ENCODE measurements at places on chromosomes 16 and 17. TPM values are rescaled to one million over a fixed set of nuclear protein-coding genes. Genes with fewer than 3 reads are reported as not detected.

DNA sequence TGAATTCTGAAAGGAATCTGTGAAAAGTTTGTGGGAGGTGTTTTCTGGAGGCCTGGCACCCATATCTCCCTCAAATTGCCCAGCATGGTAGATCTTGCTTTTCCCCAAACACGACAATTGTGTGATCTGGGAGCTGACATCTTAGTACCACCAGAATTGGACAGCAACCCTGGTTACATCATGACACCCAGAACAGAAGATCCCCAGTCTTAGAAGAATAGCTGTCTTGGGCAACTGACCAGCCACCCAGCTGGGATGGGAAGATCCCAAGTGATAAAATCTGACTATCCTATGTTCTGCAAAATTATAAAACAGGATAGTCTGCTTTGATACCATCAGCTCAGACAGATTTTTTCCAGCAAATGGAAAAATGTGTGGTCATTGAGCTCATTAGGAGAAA lies 235.3 kb downstream of the CDH13 start:
- no peak for DNase-seq

DNA sequence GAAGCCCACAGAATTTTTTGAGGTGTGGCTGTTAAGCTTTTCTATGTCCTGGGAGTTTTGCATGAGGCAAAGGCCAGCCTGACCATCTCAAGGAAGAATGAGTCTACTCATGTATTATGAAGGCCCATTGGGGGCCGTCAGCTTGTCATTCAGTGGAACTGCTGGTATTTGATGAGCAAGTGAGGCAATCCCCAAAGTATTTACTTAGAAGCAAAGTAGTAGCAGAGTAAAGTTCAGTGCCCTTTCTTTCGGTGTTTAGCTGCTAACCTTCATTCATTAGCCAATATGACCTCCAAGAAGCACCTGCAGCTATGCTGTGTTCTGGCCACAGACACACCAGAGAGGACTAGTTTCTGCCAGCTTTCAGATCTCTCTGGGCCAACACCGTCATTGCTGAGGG lies 80.2 kb downstream of the RPA1 start:
- DNase-seq, result no peak

COPZ2 gene
- total RNA-seq, result 72.7 TPM

DNA sequence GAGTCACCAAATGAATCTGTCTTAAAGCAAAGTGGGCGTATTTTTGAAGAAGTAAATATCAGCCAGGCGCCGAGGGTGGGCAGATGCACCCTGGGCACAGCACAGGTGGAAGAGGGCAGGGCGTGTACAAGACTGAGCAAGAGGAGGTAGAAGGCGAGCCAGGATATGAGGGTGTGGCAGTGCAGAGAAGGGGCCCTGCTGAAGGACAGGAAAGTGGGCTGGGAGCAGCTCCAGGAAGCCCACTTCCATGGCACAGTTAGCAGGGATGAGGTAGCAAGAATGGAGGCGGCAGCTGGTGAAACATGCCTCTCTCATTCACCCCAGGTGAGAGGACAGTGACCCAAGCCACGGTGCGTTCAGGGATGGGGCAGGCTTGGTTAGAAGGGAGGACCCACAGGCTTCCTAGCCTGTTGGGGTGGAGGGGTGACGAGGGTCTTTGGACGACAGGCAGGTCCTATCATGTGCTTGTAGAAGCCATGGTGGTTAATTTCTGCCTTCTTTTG lies 149.3 kb downstream of the CLEC16A start:
- DNase-seq, result no peak

DNA sequence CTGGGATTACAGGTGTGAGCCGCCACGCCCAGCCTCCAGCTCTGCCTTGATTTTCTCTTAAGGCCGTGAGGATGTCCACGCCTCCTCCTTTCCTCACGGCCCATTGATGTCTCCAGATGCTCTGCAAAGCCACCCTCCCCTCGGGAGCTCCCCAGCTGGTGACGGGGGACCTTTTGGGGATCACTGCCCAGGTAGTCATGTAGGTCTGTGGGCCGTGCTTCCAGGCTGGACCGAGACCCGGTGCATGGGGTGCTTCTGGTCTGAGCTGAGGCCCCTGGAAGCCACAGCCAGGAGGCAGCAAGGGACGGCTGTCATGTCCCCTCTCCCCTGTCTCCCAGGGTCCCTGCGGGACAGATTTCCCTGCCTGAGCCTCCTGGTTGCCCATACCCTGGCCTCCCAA lies 277.8 kb downstream of the SEC14L1 start:
- DNase-seq, result no peak

NPIPB13 gene
- total RNA-seq, result 35.0 TPM

TLCD2 gene
- 13.6 TPM for total RNA-seq

- DNase-seq, result no peak
These were observed 169.8 kb downstream of the LAT start for GRCh38 chr16:29154676-29155121.

GRCh38 chr16:72173997-72174396 lies 2.0 kb upstream of the PMFBP1 start:
- DNase-seq, result no peak

GRCh38 chr16:5768445-5768844 lies 670.9 kb upstream of the EEF2KMT start:
- no peak for DNase-seq

ABCA8 gene
- 383 TPM for total RNA-seq

SYCE1L gene
- 3.9 TPM for total RNA-seq

DNA sequence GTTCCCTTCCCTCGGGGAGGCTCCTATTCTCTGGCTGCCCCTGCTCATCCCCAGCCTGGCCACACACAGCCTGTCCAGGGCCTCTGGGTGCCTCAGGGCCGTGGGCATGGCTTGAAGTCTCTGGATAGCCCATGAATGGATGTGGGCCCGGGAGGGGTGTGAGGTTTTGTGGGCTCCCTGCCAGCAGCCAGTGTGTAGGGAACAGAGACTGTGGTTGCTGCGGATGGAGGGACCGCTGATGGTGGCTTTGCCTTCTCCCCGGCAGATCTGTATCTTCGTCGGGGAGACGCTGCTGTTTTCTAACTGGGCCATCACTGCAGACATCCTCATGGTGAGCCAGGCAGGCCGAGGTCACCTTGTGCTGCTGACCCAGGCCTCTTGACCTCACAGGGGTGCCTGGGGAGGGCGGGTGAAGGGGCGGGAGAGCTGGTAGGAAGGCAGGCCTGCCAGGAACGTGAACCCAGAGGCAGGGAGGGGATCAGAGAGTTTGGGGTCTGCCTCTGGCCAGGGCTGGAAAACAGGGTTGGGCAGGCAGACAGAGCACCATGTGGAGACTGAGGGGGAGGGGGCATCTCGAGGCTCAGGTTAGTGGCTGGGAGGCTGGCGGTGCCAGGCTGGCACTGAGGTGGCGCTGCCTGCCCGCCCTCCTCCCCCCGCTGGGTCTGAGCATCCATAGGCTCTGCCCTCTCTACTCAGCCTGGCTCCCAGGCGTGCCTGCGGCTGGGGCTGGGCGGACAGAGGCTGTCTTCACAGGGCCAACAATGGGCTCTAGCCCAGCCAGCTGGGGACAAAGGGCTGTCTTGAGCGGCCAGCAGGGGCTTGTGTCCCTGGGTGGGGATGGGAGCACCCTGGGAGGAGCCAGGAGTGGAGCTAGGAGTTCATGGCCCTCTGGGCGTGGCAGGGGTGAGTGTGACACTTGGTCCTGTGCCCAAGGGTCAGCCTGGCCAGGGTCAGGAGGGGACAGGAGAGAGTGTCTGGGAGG lies 21.4 kb downstream of the MYBBP1A start:
- DNase-seq, result peak; percentile 70

DNA sequence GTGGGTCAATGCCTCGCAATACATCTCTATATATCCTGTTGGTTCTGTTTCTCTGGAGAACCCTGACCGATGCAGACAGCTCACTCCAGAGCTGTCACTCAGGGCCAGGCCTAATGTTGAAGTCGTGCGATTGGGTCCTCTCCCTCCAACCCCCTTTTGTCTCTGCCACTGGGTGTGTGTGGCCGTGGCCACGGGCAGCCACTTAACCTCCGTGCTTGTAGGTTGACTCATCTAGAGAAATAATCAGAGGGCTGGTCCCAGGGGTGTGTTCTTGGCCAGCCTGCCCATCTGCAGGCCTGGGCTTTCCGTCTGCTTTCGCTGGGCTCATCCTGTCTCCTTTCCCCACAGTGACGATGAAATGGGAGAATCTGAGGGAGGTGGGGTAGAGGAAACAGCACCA lies 7.4 kb downstream of the ADAD2 start:
- no peak for DNase-seq

DNA sequence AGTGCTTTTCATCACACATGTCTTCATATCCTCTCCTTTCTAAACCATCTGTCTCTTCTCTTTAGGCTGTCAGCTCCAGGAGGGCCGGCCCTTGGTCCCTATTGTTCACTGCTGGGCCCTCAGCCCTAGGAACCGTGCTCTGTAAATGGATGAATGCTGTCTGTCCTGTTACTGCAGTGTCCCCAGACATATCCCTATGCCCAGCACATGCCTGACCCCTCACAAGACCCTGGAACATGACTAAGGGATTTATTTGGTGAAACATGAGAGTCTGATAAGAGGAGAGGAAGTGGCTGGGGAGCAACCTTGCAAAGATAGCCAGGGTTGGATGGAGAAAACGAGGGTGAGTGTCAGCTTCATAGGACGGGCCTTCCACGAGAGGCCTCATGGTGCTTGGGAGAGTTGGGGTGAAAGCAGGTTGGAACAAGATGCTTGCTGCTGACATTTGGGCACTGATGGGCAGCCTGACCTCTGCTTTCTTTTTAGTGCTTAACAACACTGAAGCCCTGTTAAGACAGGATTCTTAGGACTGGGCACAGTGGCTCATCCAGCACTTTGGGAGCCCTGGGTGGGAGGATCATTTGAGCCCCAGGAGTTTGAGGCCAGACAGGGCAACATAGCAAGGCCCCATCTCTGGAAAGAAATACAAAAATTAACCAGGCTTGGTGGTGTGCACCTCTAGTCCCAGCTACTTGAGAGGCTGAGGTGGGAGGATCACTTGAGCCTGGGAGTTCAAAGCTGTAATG lies 39.0 kb downstream of the ABCC1 start:
- no peak for DNase-seq

GRCh38 chr16:80614908-80615671 lies 74.3 kb downstream of the DYNLRB2 start:
- no peak for DNase-seq

- no peak for DNase-seq
These were observed 708 bp downstream of the DHX33 start for GRCh38 chr17:5468075-5468473.

KRT40 gene
- not detected for total RNA-seq

DNA sequence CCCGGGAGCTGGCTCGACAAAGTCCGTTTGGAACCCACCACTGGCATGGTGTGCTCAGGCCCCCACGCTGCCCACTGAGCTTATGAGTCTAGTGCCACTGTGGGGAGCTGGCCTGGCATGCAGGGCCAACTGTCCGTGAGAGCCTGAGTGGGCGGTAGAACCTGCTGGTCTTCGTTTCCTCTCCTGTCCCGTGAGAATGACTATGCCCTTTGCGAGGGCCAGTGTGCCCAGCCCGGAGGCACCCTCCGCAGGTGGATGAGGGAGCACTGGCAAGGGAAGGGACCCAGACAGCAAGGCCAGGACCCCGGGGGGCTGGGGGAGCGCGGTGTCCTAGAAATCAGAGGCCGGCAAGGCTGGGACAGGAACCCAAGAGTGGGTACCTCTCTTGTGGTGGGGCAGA lies 3.2 kb downstream of the BAIAP3 start:
- no peak for DNase-seq

DNA sequence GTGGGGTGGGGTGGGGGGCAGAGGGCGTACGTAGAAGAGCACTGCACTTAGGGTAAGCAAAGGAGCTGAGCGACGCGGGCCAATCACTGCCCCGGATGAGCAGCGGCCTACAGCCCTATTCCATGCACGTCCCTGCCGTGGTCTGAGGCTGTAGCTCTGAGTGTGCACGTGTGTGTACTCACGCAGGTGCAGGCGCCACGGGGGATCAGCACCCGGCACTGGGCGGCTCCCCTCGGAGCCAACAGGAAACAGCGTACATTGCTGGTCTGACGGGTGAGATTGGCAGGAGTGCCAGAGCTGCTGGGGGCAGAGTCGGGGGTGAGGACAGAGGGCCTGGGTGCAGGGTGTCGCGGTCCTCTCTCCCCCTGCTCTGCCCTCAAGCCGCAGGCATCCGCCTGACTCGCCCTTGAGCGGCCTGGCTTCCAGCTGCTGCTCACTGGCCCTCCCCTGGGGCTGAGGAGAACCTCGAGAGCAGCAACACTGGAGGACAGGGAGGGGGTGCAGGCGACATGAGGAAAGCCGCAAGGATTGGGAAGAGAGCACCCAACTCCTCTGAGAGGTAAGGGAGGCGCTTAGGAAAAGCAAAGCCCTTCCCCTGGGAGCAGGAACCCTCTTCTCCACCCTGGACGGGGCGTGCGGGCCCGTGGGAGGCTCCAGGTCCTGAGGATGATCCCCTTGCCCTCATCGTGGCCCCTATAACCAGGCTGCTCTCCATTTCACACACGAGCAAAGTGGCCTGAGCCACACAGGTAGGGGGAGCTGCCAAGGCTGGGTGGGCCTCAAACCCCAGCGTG lies 57.8 kb downstream of the ENGASE start:
- no peak for DNase-seq

HOXB5 gene
- total RNA-seq, result 2.4 TPM

- DNase-seq, result no peak
These were observed 156.4 kb downstream of the CMIP start for GRCh38 chr16:81601008-81601428.

GRCh38 chr16:2964475-2965336 lies 631 bp downstream of the KREMEN2 start:
- no peak for DNase-seq

DNA sequence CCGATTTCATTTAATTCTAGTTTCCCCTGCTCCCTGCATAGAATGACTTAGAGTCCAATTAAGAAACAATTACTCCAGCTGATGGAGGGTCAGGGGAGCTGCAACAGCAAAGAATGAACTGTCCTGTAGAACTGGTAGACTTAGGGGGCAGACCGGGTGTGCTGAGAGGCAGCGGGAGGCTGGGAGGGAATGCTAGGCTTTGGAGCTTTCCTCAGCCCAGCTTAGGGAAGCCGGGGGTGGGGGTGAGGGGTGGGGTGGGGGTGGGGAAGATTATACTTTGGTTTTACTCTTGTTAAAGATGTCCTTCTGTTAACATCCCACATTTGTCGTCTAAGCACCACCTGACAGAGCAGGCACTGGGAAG lies 458.6 kb upstream of the ASIC2 start:
- no peak for DNase-seq

- no peak for DNase-seq
These were observed 8.3 kb upstream of the ST6GALNAC2 start for GRCh38 chr17:76593959-76594358.

DNA sequence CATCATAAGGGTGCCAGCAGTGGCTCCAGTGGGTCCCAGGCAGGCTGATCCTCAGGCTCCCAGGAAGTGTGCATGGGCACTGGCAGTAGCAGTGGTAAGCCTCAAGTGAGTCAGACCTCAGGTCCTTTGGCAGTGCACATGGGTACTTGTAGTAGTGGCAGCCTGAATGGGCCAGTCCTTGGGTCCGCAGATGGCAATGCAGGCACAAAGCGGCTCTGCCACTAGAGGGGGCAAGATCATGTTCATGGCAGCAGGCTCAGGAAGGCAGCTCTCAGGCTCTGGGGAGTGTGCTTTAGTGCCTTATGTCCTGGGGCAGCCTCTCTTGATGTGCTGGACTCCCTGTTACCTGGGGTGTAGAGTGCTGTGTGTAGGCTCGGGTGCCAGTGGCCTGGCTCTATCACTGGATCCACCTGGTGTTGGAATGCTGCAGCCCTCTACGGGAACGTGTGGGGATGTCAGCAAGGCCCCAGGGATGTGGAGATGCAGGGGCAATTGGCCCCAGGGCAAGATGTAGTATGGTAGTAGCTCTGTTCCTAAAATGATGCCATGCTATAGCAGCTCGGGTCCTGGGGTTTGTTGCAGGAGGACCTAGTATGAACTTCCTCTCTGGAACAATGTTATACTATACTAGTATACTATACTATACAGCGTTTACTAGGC lies 11.0 kb downstream of the ACSM3 start:
- DNase-seq, result peak; percentile 62

NRN1L gene
- 1.6 TPM for total RNA-seq
